ENCODE measurements at places on chromosomes 2 and 18.

DNA sequence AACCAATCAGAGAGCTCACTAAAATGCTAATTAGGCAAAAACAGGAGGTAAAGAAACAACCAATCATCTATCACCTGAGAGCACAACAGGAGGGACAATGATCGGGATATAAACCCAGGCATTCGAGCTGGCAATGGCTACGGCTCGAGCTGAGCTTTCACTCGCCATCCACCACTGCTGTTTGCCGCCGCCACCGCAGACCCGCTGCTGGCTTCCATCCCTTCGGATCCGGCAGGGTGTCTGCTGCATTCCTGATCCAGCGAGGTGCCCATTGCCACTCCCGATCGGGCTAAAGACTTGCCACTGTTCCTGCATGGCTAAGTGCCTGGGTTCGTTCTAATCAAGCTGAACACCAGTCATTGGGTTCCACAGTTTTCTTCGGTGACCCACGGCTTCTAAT is 236.7 kb upstream of the DLGAP1 start:
- no peak for DNase-seq

DNA sequence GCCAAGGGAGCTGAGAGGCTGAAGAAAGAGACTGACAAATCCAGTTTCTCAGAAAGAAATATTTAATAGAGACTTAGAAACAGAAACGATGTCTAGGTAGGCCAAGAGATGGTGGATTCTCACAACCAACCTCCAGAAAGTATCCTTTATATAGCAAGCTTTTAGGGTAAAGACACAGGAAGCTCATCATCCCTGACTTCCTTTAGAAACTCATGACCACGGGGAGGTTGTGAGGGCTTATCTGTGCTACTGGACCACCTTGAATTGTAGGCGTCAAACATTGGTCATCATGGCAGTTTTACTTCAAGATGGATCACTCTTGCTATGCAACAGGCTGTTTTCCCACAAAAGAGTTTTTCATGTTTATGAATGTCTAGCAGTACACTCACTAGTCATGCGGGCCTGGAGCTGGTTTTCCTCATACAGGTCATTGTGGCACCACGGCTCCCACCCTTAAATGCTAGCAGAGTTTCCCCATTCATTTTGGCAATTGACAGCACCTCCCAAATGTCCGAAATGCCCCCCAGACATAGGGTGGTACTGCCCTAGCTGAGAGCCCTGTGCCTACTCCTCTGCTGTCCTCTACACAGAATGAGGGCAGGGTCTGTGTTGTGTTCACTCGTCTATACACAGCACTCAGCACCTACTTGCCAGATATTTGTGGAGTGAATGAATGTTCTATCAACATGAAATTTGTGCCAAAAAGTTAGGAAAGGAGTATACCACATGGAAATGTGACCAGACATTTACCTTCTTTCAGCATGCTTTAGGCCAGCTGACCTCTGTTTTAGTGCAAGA is 89.0 kb downstream of the TMEM247 start:
- no peak for DNase-seq

DNA sequence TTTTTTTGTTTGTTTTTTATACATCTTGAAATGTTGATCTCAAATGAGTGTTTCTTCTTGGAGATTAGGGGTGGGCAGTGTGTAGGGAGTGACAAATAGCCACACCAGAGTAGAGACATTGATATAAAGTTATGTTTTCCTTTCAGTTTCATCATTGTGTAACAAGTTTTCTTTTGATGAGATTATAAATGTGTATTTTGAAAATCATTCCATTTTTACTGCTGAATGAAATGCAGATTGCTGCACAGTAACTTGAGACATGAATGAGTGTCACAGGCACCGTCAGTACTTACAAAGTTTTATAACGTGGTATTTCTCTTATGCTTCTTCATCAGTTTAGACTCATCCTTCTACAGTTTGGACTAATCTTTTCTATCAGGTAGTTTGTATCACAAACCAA is 370 bp downstream of the MEP1B start:
- DNase-seq: no peak

DNA sequence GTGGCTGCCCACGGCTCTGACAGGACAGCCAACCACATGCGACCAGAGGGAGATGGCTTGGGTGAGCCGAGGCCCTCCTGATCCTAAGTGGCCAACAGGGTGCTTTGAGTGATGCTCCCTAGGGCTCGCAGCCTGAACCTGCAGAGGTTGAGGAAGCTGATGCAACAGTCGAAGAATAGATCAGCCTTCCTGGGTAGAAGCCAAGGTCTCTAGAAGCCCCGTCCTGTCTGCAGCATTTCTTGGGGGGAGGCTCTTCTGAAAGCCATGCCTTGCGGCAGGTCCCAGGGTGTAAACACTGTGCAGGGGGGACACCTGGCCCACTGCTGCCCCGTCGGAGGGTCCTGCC is 136.4 kb downstream of the HDAC4 start:
- DNase-seq: no peak

DNA sequence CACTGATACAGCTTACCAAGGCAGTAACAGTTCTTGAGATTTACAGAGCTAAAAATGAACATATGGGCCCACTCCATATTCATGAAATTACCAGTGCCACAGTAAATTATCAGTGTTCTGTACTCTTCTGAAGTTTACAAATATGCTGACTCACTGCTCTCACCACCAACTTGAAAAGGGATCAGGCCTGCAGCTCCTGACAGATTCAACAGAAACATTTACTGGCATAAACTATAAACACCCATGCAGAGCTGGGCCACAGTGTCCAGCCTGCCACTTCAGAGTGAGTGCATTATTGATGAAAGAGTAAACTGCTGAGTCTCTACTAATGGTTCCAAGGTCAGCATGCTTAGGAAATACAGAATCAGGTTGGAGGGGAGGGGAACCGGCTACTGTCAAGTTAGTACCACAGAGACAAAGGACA is 83.1 kb downstream of the FARSB start:
- no peak for DNase-seq

DNA sequence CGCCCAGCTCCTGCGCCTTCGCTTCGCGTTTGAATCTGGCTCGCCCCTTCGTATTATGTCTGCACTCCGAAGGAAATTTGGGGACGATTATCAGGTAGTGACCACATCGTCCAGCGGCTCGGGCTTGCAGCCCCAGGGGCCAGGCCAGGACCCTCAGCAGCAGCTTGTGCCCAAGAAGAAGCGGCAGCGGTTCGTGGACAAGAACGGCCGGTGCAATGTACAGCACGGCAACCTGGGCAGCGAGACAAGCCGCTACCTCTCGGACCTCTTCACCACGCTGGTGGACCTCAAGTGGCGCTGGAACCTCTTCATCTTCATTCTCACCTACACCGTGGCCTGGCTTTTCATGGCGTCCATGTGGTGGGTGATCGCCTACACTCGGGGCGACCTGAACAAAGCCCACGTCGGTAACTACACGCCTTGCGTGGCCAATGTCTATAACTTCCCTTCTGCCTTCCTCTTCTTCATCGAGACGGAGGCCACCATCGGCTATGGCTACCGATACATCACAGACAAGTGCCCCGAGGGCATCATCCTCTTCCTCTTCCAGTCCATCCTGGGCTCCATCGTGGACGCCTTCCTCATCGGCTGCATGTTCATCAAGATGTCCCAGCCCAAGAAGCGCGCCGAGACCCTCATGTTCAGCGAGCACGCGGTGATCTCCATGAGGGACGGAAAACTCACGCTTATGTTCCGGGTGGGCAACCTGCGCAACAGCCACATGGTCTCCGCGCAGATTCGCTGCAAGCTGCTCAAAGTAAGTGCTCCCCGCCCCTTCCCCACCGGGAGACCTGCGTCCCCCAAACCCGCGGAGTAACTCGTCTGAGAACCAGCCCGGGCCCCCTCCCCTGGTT is 453 bp downstream of the KCNJ3 start:
- no peak for DNase-seq

DNA sequence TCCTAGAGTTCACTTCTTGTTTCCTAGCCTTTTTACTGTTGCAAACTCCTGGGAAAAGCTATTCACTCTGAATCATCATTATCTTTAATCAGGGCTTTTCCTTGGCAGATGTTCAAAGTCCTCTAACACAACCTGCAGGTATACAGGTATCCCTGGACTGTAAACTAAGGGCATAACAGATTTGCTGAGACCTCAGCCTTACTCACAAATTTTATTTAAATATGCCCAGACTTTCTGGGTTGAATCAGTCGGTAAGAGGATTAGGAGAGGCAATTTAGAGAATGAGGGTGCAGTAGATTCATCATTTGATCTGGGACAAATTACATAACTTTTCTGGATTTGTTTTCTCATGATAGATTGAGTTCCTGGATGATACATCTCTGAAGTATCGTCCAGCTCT is 217.8 kb upstream of the STON1 start:
- DNase-seq: no peak

- peak; percentile 61 for DNase-seq
Observed at GRCh38 chr2:208820014-208820688, 413.6 kb downstream of the PTH2R start.

DNA sequence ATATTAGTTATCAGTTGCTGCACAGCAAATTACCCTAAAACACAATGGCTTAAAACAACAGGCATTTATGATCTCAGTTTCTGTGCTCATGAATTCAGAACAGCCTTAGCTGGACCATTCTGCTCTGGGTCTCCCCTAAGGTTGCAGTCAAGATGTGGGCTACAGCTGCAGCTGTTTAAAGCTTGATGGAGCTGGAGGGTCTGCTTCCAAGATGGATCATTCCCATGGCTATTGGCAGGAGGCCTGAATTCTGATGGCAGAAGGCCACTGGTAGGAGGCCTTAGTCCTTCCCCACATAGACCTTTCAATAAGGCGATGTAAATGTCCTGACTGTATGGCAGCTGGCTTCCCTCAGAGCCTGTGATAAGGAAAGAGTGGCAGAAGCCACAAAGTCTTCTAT is 118.6 kb upstream of the SERPINE2 start:
- no peak for DNase-seq

- DNase-seq: no peak
Observed at GRCh38 chr2:147488472-147488871, 356.4 kb upstream of the ACVR2A start.

- DNase-seq: no peak
Observed at GRCh38 chr2:136375017-136375901, 257.3 kb upstream of the CXCR4 start.

- no peak for DNase-seq
Observed at GRCh38 chr2:180003073-180003472, 4.0 kb downstream of the CWC22 start.

DNA sequence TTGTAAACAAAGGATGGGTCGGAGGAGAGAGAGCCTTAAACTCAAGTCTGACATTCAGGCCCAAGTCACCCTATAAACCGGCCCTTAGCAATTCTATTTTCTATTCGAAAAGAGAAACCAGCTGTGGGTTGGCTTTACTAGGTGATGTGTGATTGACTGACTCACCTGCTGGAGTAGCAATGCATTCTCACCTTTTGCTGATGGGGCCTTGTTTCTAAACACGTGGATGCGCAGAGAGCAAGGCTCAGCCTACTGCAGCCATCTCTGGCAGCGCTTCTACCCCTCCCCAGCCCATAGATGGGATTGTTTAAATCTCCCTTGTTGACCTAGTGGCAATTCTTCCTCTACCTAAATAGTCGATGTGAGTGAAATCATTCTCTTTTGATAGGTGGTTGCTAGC is 138.5 kb downstream of the MEIS1 start:
- DNase-seq: no peak

DNA sequence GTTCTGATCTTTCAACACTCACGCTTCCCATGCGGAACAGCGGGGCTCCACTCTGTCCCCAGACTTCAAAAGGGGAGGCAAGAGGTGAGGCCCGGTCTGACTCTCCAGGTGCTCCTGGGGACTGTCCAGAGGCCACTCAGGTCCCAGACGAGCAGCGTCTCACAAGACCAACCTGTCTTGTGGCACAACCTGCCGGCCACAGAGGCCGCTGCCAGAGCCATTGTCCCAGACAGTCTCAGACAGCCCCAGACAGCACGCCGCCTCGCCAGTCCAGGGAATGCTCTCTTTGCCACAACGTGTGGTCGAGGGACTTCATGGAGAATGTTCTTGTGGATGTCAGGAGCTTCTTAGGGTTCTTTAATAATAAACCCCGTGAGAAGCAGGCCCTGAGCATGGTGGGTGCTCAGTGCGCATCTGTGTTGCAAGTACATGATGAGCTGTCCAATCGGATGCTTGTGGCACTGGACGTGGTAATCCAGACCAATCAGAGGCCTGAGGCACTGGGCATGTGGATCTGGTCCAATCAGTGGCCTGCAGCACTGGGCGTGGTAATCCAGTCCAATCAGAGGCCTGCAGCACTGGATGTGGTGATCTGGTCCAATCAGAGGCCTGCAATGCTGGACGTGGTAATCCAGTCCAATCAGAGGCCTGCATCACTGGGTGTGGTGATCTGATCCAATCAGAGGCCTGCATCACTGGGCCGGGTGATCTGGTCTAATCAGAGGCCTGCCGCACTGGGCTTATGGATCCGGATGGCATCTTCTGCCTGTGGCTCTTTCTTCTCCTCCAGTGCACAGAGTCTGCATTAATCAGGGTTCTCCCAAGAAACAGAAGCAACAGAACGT is 76.4 kb downstream of the TMEM18 start:
- DNase-seq: no peak

- no peak for DNase-seq
Observed at GRCh38 chr18:26448714-26449159, 99.6 kb downstream of the KCTD1 start.

GRCh38 chr2:139083121-139083520 is 302.9 kb upstream of the NXPH2 start:
- DNase-seq: no peak

DNA sequence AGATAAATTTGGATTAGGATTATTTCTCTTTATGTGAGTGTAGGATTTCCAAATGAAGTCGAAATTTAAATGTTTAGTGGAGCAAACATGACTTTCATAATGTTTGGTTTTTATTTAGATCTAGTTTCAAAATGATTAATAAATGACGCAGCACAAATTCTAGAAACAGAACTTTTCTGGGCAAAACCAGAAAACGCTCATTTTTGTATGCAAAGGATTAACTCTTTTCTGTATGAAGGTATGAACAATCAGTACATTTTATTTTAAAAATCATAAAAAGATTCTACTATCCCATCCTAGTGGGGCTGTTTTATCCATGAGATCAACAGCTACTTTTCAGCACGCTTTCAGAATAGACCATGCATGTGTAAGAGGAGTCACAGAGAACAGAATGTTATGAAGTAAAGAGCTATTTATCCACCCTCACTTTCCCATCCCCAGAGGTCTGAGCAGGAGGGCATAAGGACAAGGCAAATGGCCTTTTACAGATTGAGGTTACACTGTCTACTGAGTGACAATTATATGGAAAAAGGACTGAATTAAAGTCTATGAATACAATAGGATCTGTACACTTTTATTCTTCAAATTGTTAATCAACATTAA is 270.8 kb downstream of the ZEB2 start:
- DNase-seq: no peak

GRCh38 chr2:208619993-208620392 is 213.4 kb downstream of the PTH2R start:
- DNase-seq: no peak

- no peak for DNase-seq
Observed at GRCh38 chr18:74113711-74114110, 33.9 kb downstream of the FBXO15 start.

DNA sequence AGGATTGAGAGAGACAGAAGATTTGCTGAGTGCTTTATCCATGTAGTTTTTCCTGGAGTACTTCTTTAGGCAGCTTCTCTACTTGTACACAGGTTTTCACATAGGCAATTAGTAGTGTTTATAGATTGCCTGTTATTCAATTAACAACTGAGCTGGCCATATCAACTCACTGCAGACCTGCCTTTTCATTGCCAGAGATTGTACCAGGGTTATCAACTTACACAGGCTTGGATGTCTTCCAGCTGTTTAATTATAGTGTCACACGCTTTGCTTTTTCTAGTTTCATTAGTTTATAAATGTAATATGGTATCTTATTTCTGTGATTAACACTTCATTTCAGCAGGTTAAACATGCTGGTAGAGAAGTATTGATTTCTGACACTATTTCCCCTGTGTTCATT is 125.9 kb downstream of the GPD2 start:
- DNase-seq: peak; percentile 65

Measured in NCI-H1092 treated with DMSO at 0.1 percent for 48 hours (cell line).